Suppressor macrophage (primary cell): ENCODE measurements at places on chromosomes 6 and 20.
A peak's percentile ranks its signal among the peaks of the same experiment; 100 is the strongest.

DNA sequence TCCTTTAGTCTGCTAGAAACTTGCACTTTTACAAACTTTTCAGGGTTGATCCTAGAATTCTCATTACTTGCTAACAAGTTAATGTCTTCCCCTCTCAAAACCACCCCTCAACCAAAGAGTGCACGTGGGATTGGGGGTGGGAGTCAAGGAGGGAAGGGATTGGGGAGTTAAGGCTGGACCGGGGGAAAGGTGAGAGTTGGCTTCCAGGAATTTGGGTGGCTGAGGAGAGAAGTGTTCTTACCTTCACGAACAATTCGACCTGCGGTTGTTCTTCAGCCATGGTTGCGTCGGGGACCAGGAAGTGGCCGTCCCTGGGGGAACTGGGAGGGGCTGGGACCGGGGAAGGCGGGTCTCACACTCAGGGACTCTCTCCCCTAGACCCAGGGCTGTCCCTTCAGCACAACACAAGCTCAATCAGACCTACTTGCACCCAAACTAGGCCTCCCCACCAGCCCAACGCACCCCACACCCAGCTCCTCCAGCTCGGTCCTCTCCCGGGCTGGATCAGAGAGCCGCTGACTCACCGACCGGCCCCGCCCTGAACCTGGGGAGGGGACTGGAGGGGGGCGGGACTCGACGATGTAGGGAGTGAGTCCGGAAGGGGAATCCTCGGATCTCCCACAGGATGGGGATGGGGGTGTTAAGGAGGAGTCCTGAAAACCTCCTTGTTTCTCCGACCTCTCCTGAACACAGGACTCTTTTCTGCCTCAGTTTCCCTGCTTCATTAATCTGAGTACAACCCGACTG is at the start of gene CLIC1:
Gene CLIC1 (minus strand): TSS at position 510 of the 747 bp plus-strand sequence. CDS start 230 bp downstream, at position 280.
- DNase-seq, result peak; percentile 87

GRCh38 chr6:127459231-127459641 is at the start of gene KIAA0408:
TSS of gene KIAA0408 (minus strand) at chr6:127459389. CDS start at chr6:127453981, 5,408 bp downstream.
- DNase-seq, result no peak

GRCh38 chr6:39806278-39806677 is 14.1 kb downstream of the DAAM2 start:
- no peak for DNase-seq

DNA sequence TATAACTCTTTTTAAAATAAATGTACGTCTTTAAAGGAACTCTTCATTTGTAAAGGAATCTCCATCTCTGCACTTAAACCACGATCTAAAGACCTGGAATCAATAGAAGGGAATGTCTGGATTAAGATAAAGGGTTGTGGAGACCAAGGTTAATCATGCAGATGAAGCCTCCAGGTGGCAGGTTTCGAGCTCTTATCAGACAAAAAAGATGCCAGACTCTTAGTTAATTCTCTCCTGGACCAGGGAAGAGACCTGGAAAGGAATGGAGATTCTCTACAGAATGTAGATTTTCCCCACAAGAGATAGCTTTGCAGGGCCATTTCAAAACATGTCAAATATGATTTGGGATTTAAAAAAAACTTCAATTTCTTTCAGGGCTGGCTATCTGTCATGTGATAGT is 71.5 kb upstream of the SSTR4 start:
- no peak for DNase-seq

DNA sequence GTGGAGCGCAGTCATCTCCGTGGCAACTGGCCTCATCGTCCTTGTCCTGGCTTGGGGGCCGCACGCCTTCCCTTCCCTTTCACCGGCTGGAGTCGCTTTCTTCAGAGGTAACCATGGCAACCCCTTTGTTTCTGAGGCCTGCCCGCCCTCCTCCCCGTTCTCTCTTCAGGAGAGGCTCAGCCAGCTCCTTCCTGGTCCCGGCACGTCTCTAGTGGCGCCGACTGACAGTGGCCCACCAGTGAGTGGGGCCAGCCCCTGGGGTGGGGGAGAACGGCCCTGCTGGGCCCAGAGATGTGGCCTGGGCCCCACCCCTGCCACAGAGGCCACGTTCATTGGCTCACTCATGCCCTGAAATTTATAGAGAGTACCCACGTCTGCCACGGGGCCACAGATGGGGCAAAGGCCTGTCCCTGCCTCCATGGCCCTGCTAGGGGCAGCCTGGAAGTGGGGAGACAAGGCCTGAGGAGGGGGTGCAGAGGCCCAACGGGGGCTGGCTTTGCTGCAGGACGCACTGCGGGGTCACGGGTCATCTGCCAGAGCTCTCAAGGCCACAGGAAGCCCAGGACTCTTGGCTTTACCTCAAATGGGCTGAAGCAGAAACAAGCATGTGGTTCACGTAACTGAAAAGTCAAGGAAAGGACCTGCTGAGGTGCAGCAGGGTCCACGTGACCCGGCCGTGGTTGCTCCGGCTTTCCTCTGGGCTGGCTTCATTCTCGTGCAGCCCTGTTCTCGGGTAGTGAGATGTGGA is 1.4 kb upstream of the OSBPL2 start:
- DNase-seq, result no peak

DNA sequence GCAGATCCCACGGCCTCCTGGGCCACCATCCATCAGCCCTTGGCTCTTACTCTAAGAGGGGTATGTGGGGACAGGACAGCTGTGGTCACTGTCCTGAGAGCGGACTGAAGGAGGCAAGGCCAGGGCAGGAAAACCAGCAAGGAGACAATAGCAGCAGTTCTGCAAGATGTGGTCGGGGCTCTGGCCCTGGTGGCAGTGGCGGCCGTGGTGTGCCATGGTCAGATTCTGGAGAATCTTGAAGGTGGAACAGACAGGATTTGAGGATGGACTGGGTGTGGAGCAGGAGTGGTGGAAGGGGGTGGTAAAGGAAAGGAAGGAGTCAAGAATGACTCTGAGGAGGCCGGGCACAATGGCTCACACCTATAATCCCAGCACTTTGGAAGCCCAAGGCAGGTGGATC is 5.9 kb upstream of the MAP1LC3A start:
- no peak for DNase-seq

DNA sequence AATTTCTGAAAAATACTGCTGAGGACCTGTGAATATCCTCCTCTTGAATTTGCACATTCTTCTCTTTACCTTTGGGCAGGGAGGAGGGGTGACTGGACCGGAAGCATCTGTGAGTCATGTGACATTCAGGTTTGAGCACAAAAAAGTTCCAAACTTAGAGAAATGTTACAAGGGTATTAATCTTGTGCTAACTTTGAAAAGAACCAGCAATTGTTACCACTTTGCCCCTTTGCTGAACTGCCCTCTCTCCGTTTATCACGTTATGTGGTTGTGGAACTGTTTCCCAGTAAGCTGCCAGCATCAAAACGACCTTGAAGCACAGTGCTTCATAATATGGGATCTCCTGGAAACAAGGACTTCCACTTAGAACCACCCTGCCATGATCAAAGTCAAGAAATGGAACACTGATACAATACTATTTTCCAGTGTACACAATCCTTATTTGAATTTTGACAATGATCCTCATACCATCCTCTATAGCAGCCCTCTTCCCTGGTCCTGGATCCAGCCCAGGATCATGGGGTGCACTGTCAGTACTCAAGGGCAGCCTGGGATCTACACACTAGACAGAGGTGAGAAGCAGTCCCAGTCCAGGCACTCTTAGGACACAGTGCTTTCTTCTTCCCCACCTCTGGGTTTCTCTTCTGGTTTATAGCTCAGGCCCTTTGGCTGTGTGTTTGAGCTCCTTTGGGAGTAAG is 2.3 kb upstream of the TUBB1 start:
- no peak for DNase-seq

- DNase-seq, result no peak
Observed at GRCh38 chr6:137056121-137056880, 11.5 kb upstream of the IL20RA start.

DNA sequence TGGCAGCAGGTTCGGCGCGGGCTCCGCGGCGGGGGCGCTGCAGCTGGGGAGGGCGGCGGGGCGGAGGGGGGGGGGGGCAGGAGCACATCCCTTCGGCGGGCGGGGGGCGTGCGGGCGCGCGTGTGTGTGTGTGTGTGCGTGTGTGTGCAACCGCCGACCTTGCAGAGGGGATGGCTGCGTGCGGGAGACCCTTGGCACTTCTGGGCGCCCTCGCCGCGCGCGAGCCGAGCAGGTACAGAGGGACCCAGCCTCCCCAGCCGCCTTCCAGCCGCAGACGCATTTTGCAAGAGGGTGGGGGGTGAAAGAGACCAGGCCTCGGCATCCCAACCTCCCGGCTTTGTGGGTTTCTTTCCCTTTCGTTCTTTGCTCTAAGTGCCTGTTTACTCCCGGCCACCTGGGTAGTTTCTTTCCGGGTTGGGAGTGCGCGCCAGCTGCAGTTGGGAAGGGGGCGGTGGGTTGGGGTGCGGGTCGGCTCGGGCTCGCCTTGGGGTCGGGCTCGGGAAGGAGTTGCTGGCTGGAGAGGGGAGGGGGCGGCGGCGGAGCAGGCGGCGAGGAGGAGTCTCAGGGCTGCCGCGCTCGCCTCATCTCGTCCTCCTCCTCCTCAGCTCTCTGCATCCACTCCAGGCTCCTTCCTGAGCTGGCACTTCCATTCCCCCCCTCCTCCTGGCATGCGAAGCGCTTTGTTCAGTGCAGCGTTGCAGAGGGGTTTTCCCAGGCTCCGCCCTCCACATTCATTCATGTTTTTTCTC is 620 bp downstream of the HIVEP1 start:
- DNase-seq, result peak; percentile 84

- DNase-seq, result no peak
Observed at GRCh38 chr6:111743360-111743759, 129.9 kb downstream of the FYN start.

DNA sequence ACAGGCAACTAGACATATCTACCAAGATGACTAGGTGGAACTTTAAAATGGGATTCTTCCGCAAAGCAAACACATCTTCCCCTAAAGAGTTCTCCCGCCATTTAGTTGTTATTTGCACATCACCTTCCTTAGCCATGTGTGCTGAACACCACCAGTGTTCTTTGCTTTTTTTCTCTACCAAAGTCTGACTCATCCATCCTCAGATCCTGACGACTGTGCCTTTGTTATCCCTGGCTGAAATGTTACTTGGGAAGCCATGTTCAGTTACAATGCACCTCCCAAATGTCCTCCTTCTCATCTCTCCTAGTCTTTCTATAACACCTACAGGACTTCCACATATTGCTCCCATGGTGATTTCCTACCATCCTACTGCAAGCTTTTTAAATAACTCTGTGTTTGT is 593.5 kb upstream of the ARID1B start:
- no peak for DNase-seq
